ENCODE measurements at places on chromosomes 5 and 9. TPM values are rescaled to one million over a fixed set of nuclear protein-coding genes. Genes with fewer than 3 reads are reported as not detected.

GRCh38 chr5:94707359-94707758 is 88.9 kb downstream of the SLF1 start:
- peaks cover 6% of the 10 kb centered on the region for H3K36me3 ChIP-seq
- H3K4me1 ChIP-seq, result no peaks in the 10 kb centered on the region
- DNase-seq, result no peak

DNA sequence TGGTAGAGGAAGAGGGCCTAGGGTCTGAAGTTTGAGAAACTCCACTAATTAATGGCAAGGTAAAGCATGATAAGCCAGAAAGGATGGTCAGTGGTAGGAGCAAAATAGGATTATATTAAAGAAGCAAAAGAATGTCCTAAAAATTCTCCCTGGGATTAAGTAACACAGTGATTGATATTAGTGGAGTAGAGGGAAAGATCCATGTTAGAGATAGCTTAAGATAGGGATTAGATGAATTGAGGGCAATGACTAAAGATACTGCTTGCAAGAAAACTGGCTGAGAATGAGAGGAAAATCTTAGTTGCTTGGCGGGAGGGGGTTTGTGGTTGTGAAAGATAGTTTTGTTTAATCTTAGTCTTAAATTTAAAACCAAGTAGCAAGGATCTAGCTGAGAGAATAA is 255.6 kb downstream of the EPB41L4A start:
- H3K4me1 ChIP-seq, result peaks cover 18% of the 10 kb centered on the region
- no peak for DNase-seq
- H3K36me3 ChIP-seq, result peaks cover 44% of the 10 kb centered on the region
- H3K27me3 ChIP-seq, result no peaks in the 10 kb centered on the region
- H3K27ac ChIP-seq, result peak overlapping the region; percentile 20

- peaks cover 82% of the 10 kb centered on the region for H3K4me1 ChIP-seq
- H3K27ac ChIP-seq, result peak within 1 kb of the TSS; percentile 78
Measured at GRCh38 chr5:35856765-35857351, at the start of gene IL7R. IL7R (plus strand) TSS chr5:35856891; CDS start chr5:35856978, 87 bp downstream.

DNA sequence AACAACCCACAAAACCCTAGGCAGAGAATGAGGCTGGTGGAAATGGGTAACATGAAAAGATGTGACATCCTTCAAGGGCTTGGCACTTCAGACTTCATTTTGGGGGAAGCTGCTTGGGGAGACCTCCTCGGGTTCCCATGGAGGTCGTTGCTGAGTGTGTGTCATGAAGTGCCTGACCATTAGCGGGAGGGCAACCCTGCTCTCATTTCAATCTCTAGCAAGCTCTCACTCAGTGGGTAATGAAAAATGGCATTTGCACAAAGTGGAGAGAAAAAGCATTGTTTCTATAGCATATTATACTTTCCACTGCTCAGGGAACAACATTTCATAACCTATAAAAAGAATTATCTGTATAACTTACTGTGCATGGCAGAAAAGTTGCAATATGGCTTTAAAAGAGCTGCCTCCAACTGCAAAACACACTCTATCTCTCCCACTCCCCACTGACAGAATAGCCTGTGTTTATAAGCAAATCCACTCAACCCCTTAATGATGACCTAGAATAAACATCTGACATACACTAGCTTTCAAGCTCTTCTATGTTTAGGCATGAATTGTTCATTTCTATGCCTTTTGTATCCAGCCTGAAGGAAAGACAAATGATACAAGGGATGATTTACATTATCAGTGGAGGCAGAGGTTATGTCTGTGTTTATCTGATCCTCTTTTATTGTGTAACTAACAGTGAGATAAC is 357.2 kb downstream of the ZSWIM6 start:
- no peaks in the 10 kb centered on the region for H3K4me1 ChIP-seq
- no peaks in the 10 kb centered on the region for H3K36me3 ChIP-seq
- DNase-seq, result no peak
- H3K4me3 ChIP-seq, result no peak overlapping the region
- H3K27me3 ChIP-seq, result peaks cover 5% of the 10 kb centered on the region

DNA sequence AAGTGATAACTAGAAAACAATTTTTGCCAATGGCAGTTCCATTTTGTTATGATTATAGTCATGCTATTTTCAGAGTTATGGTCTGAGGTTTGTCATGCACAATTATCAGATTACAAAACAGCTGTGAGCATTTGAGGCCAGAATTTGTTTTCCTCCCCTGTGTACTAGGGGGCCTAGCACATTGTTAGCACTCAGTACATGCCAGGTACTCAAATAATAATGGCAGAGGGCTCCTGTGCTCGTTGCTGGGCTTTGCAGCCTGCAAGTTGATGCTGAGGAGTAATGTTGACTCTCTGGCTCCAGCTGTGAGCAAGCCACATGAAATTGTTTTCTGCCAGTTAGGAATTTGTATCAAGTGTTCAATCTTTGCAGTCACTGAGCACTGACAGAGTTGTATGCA is 6.9 kb downstream of the DNAI1 start:
- H3K27me3 ChIP-seq, result peaks cover 16% of the 10 kb centered on the region
- DNase-seq, result no peak
- H3K36me3 ChIP-seq, result no peaks in the 10 kb centered on the region
- no peak overlapping the region for H3K4me3 ChIP-seq

- DNase-seq, result no peak
- no peak overlapping the region for H3K4me3 ChIP-seq
- H3K27me3 ChIP-seq, result peaks cover 5% of the 10 kb centered on the region
- no peaks in the 10 kb centered on the region for H3K36me3 ChIP-seq
Measured at GRCh38 chr5:39202597-39203274, 16.6 kb downstream of the FYB1 start.

DNA sequence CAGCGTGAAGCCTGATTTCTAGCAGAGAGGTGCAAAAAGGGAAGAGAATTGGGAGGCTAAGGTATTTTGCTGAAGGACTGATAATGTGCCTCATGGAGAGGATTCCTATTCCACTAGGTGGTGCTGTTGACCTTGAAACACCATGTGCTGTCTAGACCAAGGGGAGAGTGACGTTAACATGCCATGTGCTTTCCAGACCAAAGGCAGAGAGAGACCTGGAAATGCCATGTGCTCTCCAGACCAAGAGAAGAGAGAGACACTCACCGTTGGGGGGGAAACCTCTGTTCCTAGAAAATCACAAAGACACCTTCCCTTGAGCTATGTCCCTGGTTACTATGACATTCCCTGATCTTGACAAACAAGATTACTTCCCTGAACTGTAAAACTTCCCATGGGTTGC is 286.0 kb upstream of the TUSC1 start:
- no peak overlapping the region for H3K4me3 ChIP-seq
- no peak for DNase-seq
- no peaks in the 10 kb centered on the region for H3K27me3 ChIP-seq
- H3K36me3 ChIP-seq, result no peaks in the 10 kb centered on the region

NR6A1 gene
- 0.88 TPM for total RNA-seq

PCDHGA8 gene
- total RNA-seq, result 3.5 TPM

WDR38 gene
- total RNA-seq, result not detected

LCN9 gene
- not detected for total RNA-seq

C5orf58 gene
- not detected for total RNA-seq

PCDHGA12 gene
- 20.6 TPM for total RNA-seq
